ENCODE measurements at places on chromosomes 7 and 10.

DNA sequence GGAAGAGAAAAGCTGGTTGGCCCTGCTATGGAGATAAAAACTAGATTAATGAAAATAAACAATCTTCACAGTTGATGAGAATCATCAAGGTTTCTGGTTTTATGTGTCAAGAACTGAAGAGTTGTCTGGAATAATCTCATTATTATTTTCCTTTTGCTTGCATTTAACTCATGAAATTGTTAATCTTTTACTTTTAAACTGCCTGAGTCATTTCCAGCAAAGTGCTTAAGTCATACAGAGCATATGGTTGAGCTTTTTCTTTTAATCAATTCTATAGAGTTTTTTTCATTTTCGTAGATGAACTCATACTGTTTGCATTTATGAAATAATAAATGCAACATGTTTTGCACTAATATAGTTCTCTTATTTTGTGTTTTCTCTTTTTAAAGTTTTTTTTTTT is 747.9 kb downstream of the NXPH1 start:
- DNase-seq, result no peak

- DNase-seq, result no peak
Measured at GRCh38 chr10:128579901-128580300, 453.7 kb upstream of the MKI67 start.

DNA sequence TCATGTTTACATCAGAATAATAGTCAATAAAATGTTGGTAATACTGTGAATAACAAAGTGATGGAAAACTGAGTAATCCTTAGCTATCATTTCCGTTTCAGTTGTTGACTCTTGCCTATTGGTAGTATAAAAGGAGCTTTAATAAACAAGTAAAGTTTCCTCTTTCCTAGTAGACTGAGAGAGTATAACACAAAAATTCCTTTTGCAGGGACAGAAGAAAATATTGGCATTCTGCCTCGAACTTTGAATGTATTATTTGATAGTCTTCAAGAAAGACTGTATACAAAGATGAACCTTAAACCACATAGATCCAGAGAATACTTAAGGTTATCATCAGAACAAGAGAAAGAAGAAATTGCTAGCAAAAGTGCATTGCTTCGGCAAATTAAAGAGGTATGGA is 9.4 kb downstream of the KIF20B start:
- DNase-seq, result no peak

- DNase-seq, result no peak
Measured at GRCh38 chr10:44925224-44925623, 14.1 kb downstream of the TMEM72 start.

DNA sequence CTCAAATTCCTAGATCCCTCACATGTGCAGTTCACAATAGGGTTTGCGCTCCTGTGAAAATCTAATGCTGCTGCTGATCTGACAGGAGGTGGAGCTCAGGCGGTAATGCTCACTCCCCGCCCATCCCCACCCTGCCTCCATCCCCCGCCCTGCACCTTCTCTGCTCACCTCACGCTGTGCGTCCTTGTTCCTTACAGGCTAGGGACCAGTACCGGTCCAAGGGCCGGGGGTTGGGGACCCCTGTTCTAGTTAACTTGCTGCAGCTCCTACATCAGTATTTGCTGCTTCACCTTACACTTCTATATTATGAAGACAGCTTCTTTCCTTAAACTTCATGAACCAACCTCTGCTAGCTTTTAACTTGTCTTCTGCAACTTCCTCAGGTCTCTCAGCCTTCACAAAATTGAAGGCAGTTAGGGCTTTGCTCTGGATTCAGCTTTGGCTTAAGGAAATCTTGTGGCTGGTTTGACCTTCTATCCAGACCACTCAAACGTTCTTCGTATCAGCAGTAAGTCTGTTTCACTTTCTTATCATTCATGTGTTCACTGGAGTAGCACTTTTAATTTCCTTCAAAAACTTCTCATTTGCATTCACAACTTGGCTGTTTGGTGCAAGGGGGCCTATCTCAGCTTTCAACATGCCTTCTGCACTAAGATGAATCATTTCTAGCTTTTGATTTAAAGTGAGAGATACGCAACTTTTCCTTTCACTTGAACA is 1.7 kb upstream of the TNKS2 start:
- DNase-seq, result no peak

- no peak for DNase-seq
Measured at GRCh38 chr10:90745565-90745964, 112.3 kb downstream of the HTR7 start.

DNA sequence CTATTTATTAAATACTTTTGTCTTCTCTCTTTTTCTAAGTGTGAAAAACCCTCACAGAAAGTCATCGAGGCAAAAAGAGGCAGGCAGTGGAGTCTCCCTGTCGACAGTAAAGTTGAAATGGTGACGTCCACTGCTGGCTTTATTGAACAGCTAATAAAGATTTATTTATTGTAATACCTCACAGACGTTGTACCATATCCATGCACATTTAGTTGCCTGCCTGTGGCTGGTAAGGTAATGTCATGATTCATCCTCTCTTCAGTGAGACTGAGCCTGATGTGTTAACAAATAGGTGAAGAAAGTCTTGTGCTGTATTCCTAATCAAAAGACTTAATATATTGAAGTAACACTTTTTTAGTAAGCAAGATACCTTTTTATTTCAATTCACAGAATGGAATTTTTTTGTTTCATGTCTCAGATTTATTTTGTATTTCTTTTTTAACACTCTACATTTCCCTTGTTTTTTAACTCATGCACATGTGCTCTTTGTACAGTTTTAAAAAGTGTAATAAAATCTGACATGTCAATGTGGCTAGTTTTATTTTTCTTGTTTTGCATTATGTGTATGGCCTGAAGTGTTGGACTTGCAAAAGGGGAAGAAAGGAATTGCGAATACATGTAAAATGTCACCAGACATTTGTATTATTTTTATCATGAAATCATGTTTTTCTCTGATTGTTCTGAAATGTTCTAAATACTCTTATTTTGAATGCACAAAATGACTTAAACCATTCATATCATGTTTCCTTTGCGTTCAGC is 43.4 kb downstream of the TARP start:
- DNase-seq, result no peak
